ENCODE measurements at places on chromosomes 12 and 14.

GRCh38 chr14:93137864-93138263 lies 22.1 kb upstream of the ITPK1 start:
- DNase-seq: no peak

DNA sequence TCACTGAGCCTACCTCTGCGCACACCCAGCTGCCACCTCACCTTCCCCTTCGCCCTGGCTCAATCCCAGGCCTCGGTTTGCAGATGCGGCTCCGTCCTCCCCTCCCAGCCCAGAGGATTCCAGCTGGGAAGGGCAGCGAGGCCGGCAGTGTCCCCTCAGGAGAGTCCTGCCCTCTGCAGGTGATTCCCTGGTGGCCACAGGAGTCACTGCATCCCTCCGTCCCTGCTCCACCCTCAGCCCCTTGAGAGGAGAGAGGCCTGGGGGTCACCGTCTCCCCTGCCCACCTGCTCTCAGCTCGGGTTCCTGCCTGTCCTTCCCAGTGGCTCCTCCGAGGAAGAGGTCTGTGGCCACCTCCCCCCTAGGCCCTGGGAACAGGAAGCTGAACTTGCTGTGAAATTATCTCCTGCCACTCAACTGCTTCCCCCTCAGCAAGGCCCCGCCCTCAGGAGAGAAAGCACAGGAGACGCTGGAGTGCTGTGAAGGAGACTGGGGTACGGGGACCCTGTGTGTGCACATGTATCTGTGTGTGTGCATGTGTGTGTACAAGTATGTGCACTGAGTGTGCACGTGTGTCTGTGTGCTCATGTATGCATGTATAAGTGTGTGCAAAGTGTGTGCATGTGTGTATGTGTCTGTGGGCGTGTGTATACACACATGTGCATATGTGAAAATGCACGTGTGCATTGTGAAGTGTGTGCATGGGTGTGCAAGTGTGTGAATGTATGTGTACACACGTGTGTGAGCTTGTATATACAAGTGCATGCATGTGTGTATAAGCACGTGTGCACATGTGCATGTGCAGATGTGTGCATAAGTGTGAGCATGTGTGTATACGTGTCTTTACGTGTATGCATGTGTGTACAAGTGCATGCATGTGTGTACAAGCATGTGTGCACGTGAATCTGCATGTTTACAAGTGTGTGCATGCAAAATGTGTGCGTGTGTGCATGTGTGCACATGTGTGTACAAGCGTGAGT lies 13.2 kb upstream of the GALNT9 start:
- DNase-seq: no peak

DNA sequence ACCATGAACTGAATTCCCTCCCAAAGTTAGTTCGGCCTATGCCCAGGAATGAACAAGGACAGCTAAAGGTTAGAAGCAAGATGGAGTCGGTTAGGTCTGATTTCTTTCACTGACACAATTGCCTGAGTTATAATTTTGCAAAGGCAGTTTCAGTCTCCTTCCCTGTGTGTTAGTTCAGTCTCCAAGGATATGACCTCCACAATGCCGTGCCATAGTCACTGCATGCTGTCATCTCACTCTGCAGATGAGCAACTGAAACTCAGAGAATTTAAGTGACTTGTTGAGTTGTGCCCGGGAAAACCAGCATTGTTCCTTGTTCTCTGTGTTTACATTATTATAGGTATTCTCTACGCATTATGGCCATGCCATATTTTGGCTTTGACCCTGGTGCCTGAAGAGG lies 10.1 kb upstream of the SERPINA1 start:
- no peak for DNase-seq

DNA sequence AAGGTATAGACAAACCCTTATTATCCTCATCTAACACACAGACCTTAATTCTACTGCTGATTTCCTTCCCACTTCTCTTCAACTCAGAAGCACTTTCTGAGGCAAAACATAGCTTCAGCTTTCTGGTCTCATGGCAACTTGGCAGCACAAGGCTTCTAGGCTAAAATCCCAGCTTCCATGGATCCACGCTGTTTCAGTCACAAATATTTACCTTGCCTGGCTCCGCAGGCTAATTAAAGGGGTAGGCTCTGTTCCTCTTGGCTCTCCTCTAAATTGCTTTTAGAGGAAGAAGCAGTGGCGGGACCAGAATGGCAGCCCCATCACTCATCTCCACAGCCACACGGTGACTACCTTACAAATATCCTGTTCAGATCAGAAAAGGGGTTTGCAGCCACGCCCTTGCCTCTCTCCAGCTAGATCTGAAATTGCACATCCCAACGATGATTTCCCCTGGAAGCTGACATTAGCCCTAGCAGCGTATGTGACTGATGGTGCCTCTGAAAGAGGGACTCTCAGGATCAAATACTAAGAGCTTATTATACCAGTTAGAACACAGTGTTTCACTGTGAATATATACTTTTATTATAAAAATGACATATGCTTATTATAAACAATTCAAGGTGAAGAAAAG lies 221.5 kb upstream of the NUDT4 start:
- DNase-seq: no peak

DNA sequence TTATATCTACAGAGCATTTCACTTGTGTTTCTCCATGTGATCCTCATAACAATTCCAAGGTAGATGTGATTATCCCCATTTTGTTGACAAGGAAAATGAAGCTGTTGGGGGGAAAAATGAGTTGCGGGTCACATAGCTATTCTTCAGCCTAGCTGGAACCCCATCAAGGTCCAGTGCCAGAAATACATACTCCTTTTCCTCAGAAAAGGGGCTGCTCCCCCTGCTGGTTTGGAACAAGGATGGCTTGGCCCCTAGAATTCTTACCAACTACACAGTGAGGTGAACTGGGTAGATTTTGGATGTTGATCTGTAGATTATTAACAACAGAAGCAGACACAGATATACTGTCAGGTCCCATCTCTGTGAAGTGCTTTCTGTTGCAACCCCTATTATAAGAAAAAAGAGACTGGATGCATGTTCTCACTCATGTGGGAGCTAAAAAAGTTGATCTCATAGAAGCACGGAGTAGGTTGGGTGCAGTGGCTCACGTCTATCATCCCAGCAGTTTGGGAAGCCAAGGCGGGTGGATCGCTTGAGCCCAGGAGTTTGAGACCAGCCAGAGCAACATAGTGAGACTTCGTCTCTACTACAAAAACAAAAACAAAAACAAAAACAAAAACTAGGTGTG lies 8.9 kb downstream of the IKZF4 start:
- DNase-seq: no peak

- DNase-seq: no peak
Observed at GRCh38 chr14:59490756-59491155, 6.4 kb downstream of the JKAMP start.

DNA sequence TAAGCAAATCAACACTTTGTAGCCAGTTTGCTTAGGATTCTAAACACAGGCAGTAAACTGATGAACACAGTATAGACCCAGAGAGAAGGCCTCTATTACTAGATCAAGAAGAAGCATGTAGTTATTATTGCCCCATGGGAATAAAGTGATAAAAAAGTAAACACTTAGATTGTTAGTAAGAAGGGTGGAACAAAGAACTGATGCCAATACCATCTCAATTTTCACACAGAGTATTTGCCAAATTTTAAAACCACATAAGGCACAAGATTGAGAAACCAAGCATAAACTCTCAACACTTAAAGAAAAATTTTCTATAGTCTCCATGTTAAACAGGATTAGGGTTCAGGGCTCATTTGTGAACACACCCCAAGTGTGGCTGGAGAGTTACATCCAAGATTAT lies 77.0 kb upstream of the SYT1 start:
- no peak for DNase-seq

GRCh38 chr12:107778383-107779025 lies 4.0 kb downstream of the ASCL4 start:
- DNase-seq: no peak

GRCh38 chr12:82805812-82806497 lies 119.2 kb downstream of the TMTC2 start:
- DNase-seq: no peak

- DNase-seq: no peak
Observed at GRCh38 chr12:6182279-6182898, 17.8 kb upstream of the CD9 start.
